ENCODE measurements at places on chromosomes 7 and 10. TPM values are rescaled to one million over a fixed set of nuclear protein-coding genes. Genes with fewer than 3 reads are reported as not detected.

SYNPO2L gene
- total RNA-seq: not detected

CCDC71L gene
- total RNA-seq: 47.4 TPM

IFIT2 gene
- 2.3 TPM for total RNA-seq

DNA sequence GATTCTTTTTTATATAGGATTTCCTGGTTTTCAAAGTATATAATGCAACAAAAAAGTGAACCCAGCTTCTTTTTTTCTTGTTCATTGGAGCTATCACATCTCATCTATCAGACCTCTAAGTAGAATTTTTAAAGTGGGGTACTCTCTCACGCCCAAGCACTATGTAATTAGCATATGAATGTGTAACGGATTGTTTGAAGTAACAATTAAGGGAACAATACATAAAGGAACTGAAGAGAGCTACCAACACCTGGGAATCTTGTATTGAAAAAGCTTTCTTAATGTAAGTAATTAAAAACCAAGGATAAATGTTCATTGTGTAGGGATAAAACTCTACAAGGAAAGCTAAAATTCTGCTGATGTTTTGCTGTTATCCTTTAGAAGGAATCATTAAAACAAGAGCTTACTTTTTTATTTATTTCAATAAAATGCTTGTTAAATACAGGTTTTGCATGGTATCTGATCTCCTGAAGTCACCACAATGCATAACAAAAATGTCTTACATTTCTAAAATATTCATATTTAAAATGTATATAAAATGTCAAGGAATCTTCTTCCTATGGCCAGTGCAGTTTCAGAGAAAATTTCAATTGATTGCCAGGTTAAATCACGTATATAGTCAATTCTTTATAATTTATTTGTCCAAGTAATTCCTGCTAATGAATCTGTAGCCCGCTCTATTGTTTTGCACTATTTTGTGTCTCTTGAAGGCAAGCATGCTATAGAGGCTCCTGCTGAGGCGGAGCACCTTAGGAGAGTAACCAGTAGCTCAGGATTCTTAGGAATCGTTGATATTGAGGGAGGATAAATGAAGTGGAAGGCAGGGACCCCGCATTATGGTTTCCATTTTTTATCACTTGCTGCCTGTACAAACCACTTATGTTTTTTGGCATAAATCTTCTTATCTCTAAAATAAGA, 51.6 kb downstream of the PTPRZ1 start:
- DNase-seq: no peak

- no peak for DNase-seq
Measured at GRCh38 chr7:683526-684205, 42.8 kb upstream of the DNAAF5 start.

GRCh38 chr7:32223721-32224120, 153.5 kb upstream of the PDE1C start:
- no peak for DNase-seq
